Adipocyte (in vitro differentiated cells): ENCODE measurements at places on chromosomes 2 and 18.

DNA sequence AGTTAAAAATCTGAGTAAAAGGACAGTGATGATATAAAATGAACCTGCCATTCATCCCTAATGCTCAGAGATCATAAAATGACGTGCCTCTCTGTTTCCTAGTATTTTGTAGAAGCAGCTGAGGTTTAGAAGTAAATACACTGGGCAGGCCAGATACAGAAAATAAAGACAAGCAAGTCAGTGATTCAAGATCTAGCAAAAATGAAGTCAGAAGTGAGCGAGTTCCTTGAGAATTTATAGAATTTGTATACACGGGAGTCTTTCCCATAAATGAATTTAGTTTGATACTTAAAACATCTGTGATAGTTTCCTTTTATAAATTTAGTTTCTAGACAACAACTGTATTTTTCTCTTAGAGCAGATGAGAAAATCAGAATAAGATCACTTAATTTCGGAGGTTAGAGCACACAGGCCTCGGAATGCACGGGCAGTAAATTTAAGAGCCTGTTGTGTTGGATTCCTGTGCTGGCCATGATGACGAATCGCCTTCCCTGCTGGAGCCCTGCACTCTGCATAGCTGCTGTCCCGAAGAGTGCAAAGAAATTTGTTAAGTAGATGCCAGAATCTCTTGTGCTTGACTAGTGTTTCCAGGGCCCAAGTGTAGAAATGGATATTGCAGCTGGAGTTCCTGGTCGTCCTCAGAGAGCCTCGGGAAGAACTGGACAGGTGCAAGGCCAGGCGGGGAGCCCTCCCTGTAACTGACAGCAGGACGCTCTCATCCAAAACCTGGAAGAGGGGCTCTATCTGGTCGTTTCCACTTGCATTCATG is 83.7 kb upstream of the RBM44 start:
- DNase-seq: no peak

DNA sequence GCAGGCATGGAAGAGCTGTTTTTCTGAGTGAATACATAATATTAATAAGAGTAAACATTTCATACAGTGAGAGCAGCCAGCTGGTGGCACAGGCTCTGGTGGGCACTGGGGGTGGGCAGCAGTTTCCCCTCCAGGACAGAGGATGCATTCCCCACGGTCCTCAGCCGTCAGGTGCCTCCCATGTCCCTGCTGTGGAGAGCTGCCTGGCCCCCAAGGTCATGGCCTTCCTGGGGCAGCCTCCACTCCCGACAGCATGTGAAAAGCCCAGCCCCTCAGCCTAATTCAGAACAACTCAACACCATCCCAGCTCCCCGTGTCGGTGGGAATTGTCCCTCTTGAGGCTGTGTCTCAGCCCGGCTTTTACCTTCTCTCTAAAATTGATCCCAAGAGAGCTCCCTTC is 147.4 kb downstream of the GALR1 start:
- no peak for DNase-seq

- peak; percentile 12 for DNase-seq
Observed at GRCh38 chr18:39489431-39489830, 1923.8 kb upstream of the CELF4 start.

- no peak for DNase-seq
Observed at GRCh38 chr2:140759426-140760156, 1371.2 kb downstream of the LRP1B start.

DNA sequence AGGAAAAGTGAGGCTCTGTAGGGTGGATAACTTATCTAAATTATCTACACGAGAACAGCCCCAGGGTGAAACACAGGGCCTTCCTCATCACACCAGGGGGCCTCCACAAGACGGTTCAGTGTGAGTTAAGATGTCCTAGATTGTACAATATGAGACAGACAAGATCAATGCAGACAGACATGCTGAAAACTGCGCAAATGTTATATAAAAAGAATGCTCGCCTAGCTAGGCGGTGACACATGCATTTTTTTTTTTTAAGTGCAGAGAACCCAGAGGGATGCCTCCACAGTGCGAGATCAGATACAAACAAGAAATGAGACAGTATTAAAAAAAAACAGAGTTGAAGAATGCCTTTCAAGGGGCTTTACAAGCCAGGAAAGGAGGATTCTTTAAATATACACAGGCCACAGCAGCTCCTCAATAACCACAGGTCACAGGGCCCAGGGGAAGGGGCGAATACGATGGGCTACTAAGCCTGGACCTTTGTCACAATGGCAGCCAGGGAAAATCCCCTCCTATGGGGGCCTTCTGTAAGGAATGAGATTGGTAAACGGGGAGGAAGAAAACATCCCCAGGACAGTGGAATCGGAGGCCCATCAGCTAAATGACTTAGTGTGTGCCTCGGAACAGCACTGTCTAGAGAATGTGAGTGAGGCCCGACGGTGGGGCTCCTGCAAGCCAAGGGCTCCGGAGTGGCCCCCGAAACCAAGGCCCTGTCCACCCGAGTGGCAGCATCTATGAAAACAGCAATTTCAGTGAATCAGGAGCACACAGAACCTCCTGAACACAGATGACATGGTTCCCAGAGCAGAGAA is 48.9 kb downstream of the ADCY3 start:
- DNase-seq: no peak

GRCh38 chr2:111898703-111899514 is 502 bp downstream of the MERTK start:
- DNase-seq: peak; percentile 37

DNA sequence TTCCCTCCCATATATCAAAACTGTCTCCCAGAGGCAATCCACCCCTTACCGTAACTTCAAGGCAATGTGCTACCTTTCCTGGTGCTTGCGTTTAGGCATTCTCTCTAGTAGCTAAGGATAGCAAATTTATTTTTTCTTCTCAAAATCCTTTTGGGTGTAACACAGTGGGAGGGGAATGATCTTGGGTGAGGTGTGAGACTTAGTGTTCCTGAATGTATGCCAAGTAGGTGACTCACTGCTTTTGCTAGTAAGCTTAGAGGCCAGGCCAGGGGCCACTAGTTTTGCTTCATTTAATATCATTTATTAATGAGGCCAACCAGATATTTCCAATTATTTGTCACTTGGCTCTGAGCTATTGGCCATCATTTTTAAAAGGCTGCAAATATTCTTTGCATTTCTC is 135.5 kb downstream of the NAPG start:
- peak; percentile 19 for DNase-seq

GRCh38 chr2:119826370-119826961 is 66.7 kb downstream of the PTPN4 start:
- DNase-seq: peak; percentile 47

DNA sequence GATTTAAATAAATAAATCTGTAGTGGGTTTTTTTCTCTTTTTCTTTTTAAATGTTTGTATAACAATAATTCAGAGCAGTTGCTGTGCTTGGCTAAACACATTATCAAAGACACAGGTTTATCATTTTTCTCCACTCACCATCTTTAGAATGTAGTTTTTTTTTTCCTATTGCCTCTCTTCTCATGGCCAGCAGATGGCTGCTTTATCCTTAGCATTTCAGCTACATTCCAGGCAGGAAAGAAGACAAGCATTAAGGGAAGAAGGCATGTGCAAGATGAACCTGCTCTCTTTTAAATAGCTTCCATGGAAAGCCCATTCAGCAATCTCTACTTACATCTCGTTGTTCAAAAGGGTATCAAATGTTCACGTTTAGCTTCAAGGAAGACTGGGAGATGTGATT is 42.6 kb downstream of the ARHGAP15 start:
- DNase-seq: peak; percentile 41

DNA sequence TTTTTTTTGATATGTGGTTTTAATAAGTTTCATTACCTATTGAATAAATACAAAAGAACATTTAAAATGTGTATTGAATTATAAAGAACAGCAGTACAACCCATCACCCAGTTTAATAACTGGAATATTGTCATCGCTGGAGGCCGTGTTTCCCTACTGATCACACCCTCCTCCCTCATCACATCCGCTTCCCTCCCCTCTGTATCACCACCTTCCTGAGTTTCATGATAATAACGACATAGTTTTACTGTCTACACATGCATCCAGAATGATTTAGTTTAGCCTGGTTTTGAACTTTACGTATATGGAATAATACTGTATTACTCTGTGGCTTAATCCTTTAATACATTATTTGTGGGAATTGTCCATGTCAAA is 2.1 kb downstream of the SERPINB8 start:
- DNase-seq: no peak

DNA sequence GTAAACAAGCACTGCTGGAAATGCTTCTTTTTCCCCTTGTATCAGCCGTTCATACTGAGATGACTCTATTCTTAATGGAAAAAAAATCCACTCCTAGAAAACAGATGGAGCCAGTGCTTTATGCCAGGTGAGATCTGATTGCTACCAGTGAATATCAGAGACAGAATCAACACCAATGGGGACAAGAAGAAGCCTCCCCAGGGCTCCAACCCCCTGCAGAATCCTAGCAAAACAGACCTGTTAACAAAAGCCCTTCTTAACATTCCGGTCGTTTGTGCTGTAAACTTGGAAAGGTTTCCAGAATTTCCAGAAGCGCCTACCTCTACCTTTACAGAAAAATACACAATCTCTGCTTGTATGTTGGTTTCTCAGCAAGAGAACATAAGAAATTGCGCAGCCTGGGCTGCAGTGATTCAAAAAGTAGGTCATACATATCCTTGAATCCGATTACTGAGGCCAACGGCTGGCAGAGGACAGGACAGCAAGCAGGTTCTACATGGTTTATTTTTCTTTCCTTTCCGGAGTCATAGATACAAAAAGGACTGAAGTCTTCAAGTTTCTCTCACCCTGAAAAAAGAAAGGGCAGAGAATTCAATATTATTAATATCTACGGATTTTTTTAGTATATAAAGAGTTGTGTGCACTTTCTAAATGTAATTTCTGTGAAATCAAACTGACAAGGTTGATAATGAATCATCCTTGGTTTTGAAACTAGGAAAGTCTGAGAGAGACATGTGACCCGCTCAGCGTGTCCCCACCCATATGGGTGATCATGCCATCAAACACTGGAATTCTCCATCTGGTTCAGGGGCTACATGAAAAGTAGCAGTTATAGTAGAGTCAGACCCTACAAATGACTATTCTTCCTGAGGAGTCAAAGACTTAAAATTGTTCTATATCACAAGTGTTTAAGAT is 266.7 kb upstream of the MGAT5 start:
- peak; percentile 60 for DNase-seq

- peak; percentile 89 for DNase-seq
Observed at GRCh38 chr2:54572262-54572635, 116.1 kb downstream of the SPTBN1 start.

DNA sequence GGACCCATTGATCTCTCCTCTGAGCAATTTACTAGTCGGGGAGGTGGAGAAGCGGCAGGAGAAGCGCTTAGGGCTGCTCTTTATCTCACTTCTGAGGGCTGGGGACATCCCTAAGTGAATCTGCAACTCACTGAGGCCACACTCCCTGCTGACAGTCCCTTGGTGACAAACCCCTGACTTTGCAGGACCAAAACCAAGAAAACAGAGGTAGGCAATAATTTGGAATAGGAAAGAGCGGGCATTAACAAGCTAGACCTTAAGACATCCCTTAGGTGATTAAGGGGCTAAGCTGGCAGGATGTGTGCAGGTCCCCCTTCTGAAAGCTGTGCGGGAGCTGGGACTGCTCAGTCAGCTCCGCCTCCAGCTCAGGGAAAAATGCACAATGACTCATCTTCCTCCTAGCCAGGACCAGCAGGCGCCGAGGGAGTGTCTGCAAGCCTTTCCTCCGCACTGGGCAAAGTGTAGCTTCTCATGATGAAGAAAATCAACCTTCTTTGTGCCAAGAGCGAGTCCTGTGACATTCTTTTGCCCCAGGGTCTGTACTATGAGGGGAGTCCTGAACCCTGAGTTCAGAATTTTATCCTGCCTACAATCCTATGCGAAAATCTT is 63.3 kb downstream of the BOD1L2 start:
- peak; percentile 84 for DNase-seq

- no peak for DNase-seq
Observed at GRCh38 chr2:22981785-22982184, 403.2 kb upstream of the KLHL29 start.

DNA sequence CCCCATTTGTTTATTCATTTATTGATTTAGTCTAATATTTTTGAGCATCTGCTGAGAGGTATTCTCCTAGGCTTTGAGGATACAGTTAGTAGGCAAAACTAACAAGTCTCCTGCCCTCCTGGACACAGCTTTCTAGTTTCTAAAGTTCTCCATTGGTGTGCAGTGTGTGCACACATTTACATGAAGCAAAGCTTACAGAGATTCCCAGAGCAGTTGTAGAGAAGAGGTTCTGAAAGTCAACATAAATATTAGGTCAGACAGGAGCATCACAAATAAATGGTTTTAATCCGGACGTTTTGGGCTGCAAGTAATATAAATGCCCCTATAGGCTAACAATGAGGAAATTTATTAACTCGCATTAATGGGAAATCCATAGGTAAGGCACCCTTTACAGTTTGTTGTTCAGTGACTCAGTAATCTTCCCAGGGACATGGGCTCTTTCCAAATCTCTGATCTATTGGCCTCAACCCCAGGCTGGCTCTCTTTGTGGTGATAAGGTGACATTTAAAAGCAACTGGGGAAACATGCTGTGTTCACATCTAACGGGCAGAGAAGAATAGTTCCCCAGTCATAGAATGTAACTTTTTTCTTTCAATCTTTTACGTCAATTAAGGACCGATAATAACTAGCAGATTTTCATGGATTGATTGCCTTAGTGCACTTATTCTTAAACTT is 407.2 kb downstream of the PTPRM start:
- DNase-seq: no peak

DNA sequence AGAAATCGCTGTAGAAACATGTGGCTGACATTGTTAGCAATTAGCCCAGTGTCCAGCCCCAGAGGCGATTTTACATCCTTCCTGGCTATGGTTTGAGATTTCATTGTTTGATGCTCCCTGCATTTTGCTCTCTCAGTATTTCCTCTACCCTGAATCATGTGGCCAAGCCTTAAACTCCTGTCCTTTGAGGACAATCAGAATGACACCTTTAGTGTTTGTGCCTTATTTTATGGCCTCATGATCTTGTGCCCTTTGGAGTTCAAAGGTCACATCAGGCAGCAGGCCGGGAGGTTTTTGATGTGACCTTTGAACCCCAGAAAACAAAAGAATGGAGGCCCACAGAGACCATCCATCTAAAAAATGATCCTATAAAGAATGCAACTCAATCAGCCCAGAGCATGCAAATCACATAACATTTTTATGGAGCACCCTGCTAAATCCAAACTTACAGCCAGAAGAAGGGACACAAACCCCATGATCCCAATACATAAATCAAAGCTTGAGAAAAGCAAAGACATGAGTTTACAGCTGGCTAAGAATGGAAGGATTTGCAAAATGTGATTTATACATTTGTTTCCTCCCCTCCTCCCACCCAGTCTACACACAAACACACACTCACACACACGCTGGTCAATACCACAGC is 52.5 kb downstream of the FECH start:
- DNase-seq: no peak
